ENCODE measurements at places on chromosomes 3 and 15.

GRCh38 chr3:188486952-188487351 is 333.0 kb downstream of the LPP start:
- DNase-seq = no peak

- no peak for DNase-seq
Observed at GRCh38 chr15:85692873-85693272, 101.9 kb downstream of the KLHL25 start.

- DNase-seq = peak; percentile 11
Observed at GRCh38 chr3:187136936-187137335, 2.4 kb downstream of the RPL39L start.

- peak; percentile 2 for DNase-seq
Observed at GRCh38 chr3:62665627-62666437, 209.4 kb downstream of the CADPS start.

- peak; percentile 77 for DNase-seq
Observed at GRCh38 chr3:51340013-51340829, 44.9 kb upstream of the MANF start.

GRCh38 chr3:184568924-184569829 is 7.6 kb downstream of the EPHB3 start:
- DNase-seq = no peak

DNA sequence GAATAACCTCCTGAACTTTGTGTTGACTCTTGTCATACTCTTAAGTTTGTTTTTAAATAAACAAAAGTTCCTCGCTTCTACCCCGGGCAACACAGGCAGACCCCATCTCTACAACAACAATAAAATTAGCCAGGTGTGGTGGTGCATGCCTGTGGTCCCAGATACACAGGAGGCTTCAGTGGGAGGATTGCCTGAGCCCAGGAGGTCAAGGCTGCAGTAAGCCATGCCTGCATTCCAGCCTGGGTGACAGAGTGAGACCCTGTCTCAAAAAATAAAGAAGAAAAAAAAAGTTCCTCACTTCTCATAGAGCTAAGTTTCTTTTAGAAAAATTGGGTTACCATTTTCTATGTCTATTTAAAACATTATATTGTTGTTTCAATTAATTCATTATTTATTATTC is 29.2 kb downstream of the HDGFL3 start:
- DNase-seq = no peak

DNA sequence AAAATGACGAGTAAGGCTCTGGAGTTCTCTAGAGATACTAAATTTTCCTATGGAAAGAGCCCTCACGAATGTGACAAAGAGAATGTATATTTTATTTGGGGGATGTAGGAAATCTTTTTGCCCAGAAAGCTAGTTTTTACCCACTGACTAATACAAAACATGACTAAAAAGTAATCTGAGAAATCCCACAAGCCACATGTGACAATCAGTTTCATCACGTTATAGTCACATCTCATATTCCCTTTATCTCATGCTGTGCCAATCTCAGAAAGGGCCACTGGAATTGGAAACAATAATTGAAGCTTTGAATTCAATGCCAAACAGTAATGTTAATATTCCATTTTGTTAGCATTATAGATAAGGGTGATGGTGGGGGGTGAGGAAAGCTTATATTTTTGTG is 509.0 kb upstream of the GOLIM4 start:
- no peak for DNase-seq

- no peak for DNase-seq
Observed at GRCh38 chr3:129379582-129380358, 48.7 kb downstream of the EFCAB12 start.

DNA sequence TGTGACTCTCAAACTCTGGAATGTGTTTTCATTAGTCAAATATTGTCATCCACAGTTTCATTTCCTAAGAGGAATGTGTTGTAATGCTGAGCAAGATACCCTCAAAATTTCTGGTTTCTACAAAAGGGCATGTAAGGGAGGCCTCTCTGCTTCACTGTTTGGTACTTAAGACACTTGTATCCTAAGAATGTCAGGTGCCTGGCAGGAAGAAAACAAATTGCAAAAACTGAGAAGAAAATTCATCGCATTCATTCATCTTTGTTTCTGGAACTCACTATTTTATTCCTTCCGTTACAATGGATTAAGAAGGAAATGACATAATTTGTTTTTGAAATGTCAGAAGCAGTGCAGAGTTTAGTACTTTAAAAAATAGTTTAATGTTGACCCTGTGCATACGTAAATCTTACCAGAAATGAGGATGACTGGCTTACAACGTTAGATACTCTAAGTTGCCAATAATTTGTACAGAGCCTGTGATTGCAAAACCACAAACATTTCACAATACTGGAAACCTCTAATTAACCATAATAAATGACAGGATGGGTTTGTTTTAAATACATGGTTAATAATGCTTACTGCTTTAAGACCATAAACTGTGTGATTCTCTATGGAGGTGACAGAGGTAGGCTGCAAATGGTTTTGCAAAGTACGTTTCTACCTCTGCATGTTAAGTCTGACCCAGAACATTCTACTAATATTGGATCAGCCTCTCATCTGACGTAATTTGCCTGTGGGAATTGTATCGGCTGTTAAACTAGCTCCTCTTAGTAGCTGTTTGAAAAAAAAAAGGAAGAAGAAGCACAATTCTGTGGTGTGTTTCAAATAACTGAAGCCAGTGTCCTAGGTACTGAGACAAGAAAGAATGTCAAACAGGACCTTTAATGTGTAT is 477.8 kb downstream of the RBMS3 start:
- no peak for DNase-seq

GRCh38 chr3:189340680-189341460 is 169.1 kb downstream of the TPRG1 start:
- no peak for DNase-seq

GRCh38 chr3:102454181-102454580 is 19.4 kb downstream of the ZPLD1 start:
- no peak for DNase-seq

DNA sequence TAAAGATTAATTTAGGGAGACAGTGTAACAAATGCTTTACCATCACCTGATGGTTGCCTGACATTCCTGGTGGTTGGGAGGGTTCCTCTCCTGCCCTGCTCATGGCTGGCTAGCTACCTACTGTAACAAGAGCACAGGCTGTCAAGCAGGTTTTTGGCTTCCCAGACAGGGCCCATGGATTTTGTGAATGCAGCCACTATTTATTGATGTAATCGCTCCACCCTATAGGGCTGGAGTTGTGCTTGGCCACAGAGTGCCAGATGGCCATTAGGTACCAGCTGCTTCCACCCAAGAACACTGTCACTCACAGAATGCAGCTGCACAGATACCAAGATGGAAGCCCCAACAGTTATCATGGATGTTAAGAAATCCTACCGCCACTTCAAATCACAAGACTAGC is 31.0 kb upstream of the KLHL25 start:
- no peak for DNase-seq

GRCh38 chr15:39667382-39668127 is 86.7 kb downstream of the THBS1 start:
- DNase-seq = no peak

DNA sequence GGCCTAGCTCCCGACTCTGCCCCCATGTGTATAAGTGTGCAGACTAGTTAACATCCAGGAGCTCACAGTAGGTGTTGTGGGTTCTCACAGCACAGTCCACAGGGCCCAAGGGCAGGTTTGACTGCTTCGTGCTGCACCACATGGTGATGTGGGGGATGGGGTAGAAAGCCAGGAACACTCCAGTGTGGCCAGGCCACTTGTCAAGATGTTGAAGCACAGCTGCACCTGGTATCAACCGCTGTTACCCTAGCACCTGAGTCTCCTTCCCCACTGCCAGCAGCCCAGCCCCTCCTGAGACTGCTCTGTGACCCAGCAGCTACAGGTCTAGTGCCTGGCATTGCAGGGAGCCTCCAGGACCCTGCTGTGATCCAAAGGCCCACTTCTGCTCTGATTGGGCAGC is 53.4 kb downstream of the CHDH start:
- DNase-seq = no peak

DNA sequence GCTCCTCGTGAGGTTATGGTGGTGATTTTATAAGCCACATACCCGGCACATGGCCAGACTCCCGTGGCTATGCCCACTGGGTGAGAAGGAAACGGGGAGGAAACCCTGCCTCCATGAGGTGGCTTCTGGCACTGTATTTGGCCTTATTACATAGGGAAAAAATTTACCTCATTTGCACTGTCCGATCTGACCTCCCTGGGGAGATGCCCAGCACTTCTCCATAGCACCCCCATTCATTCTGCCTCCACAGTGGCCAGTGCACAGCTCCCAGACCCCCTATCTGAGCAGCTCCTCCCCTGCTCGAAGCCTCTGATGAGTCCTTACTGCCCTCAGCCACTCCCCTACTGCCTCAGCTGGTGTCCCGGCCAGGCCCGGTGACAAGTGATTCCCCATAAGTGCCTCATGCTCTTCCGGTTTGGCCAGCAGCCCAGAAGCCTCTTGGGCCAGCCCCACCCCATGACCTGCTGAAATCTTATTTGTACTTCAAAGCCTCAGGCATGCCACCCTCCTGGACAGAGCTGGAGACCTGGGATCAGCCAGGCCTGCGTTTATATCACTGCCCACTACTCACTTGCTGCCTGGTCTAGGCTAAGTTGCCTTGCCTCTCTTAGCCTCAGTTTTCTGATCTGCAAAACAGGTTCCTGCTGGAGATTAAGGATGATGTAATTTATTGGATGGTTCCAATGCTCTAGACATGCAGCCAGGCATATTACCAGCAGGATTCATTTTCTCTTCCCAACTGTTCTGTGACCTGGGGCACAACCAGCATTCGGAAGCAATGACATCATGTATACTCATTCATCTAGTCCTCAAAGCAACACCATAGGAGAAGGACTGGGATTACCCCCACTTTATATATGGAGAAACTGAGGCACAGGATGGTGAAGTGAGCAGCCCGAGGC is 30.6 kb upstream of the SLC6A6 start:
- peak; percentile 97 for DNase-seq

DNA sequence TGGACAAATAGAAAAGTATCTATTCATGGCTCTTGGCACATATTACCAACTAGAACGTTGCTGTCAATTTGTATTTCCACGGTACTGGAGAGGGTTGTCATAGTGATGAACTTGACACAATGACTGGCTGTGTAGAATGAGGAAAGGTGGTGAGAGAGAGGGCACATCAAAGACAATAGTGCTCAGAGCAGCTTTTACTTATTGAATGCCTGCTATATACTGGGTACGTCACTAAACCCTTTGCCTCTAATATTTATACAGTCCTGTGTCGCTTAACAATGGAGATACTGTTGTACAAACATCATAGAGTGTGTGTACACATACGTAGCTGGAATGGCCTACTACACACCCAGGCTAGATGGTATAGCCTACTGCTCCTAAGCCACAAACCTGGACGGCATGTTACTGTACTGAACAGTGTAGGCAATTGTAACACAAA is 8.3 kb downstream of the TMPRSS7 start:
- no peak for DNase-seq

DNA sequence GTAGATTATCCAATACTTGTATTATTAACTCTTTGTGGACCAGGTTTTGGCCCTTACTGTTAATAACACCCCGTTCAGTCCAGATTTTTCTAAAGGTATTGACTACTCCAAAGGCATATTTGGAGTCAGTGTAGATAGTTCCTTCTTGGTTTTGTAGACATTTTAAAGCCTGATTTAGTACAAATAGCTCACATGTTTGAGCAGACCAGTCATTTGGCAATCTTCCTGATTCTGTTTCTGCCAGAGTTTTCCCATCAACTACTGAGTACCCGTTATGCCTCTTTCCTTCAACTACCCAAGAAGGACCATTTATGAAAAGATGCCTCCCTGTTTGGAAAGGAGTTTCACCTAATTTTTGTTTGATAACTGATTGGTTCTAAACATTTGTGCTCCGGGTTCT is 82.0 kb downstream of the CHCHD4 start:
- no peak for DNase-seq

DNA sequence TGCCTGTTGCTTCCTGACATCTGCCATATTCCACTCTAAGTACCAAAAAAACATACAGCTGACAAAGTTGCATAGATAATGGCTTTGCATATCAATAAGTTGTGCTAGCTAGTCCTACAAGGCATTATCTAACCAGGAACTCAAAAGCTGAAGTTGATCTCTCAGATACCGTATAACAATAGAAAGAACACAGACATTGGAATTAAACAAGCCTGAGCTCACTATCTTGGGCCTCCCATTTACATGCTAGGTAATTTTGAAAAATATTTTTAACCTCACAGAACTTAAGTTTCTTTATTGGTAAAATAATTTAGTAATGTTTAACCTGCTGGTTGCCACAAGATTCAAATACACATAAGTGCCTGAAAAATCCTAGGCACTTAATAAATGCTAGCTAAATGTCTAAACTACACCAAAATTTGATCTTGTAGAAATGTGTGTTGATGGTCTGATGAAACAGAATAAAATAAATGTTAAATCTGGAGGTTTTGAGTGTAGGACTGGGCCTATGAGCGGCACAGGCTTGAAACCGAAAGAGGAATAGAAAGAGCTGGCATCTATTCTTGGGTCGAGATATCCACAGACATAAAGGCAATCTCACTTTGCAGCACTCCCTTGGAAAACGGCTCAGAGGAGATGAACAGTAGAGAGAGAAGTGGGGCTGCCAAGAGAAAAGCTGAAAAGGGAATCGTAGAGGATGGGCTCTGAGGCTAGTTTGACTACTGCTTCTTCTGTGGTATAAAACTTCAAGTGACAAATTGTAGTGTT is 29.9 kb upstream of the TTC14 start:
- DNase-seq = no peak

DNA sequence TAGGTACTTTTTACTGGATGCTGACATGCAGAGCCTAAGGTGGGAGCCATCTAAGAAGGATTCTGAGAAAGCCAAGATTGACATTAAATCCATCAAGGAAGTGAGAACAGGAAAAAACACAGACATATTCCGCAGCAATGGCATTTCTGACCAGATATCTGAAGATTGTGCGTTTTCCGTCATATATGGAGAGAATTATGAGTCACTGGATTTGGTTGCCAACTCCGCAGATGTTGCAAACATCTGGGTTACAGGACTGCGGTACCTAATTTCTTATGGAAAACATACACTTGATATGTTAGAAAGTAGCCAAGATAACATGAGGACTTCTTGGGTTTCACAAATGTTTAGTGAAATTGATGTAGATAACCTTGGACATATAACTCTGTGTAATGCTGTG is 125.1 kb downstream of the PLCL2 start:
- DNase-seq = no peak

GRCh38 chr15:55909036-55909811 is 84.2 kb downstream of the NEDD4 start:
- DNase-seq = no peak

- DNase-seq = no peak
Observed at GRCh38 chr3:186406669-186407635, 44.9 kb upstream of the DGKG start.

GRCh38 chr3:23480329-23480714 is 277.2 kb downstream of the UBE2E2 start:
- no peak for DNase-seq

- DNase-seq = no peak
Observed at GRCh38 chr3:152496716-152497115, 228.0 kb downstream of the MBNL1 start.

- no peak for DNase-seq
Observed at GRCh38 chr3:104974316-104974715, 392.4 kb upstream of the ALCAM start.

- no peak for DNase-seq
Observed at GRCh38 chr3:167705840-167706239, 28.9 kb downstream of the PDCD10 start.

- no peak for DNase-seq
Observed at GRCh38 chr3:64651303-64651702, 36.5 kb downstream of the ADAMTS9 start.
